ENCODE measurements at places on chromosomes 7 and 10.

- DNase-seq = no peak
Observed at GRCh38 chr7:50684011-50684712, 98.5 kb downstream of the GRB10 start.

GRCh38 chr7:142703655-142704305 is 45.5 kb upstream of the PRSS1 start:
- DNase-seq = no peak

DNA sequence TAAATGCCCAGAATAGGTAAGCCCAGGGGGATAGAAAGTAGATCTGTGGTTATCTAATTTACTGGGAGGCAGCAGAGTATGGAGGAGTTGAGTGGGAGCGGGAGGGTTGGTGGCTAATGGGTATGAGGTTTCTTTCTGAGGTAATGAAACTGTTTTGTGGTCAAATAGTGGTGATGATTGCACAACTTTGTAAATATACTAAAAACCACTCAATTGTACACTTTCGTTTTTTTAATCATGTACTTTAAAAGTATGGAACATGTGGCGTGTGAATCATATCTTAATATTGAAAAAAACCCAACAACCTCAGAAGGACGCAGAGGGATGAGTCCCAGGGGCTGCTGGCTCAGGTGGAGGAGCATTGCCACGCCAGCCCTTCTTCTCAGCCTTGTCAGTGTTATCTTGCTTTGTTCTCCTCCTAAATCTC is 118.1 kb downstream of the WDR11 start:
- DNase-seq = no peak

GRCh38 chr10:87596351-87596750 is 63.3 kb upstream of the PAPSS2 start:
- DNase-seq = no peak

GRCh38 chr7:121020249-121020988 is 31.9 kb downstream of the CPED1 start:
- DNase-seq = peak; percentile 5

- DNase-seq = no peak
Observed at GRCh38 chr7:130479716-130480400, 12.0 kb upstream of the MEST start.

GRCh38 chr10:116848032-116848943 is 1.0 kb upstream of the ENO4 start:
- no peak for DNase-seq

DNA sequence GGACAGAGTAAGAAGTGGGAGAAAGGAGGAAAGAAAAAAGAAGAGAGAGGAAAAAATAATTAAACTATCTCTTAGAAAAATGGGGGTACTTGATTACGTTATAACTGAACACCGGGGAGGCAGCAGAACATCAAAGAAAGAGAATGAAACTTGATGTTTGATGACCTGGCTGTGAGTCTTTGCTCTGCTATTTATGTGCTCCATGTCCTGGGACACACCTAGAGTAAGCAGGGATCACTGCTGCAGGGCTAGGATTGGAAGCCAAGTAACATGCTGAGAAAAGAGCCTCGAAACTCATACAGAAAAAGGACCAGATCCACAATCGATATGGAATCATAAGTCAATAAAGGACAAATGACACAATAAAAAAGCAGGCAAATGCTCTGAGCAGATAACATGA is 56.7 kb upstream of the COL13A1 start:
- DNase-seq = no peak

GRCh38 chr10:35372329-35372728 is 36.0 kb downstream of the CCNY start:
- DNase-seq = no peak

DNA sequence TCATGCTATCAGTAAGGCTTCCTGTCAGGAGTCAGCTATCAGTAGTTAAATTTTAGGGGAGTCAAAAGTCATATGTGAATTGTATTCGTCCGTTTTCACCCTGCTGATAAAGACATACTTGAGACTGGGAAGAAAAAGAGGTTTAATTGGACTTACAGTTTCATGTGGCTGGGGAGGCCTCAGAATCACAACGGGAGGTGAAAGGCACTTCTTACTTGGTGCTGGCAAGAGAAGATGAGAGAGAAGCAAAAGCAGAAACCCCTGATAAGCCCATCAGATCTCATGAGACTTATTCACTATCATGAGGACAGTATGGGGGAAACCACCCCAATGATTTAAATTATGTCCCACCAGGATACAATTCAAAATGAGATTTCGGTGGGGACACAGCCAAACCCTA is 47.1 kb downstream of the KLF6 start:
- no peak for DNase-seq

- DNase-seq = no peak
Observed at GRCh38 chr10:11473128-11473760, 138.2 kb downstream of the USP6NL start.

- DNase-seq = peak; percentile 18
Observed at GRCh38 chr7:35905555-35905954, 104.7 kb downstream of the SEPTIN7 start.

DNA sequence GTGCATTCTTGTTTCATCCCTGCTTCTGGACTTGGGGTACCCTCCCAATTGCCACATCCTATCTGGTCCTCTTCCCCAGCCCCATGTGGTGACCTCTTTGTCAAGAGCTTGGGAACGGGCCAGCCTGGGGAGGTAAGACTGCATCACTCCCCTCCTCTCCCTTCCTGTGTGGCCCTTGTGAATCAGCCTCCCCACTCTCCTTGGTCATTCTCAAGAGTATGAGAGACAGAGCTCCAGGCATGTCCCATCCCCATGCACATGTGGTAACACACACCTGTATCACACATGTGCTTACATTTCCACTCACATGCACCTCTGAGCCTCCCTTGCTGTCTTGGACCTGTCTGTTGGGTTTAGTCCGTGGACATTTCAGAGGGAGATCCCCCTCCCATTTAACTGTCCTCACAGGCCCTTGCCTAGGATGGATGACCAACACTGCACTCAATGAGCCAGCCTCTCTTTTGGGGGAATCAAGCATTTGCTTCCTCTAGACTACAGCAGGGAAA is 2.6 kb downstream of the MRPL43 start:
- DNase-seq = no peak

DNA sequence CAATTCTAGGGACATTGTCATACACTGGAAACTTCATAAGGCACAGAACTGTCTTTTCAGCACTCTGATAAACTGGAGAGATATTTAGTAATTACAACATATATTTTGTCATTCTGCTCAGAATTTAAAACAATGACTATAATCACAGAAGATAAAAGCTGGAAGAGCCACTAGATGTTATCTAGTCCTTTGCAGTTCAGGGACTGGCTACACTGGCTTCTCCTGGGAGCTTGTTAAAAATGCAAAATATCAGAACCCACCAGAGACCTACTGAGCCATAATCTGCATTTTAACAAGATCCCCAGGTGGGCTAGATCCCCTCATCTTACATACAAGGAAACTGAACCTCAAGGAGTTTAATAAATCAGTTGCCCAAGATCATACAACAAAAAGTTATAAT is 32.3 kb downstream of the IDE start:
- DNase-seq = no peak

- no peak for DNase-seq
Observed at GRCh38 chr10:95374597-95375209, 83.9 kb upstream of the PDLIM1 start.

GRCh38 chr10:75233444-75234016 is 2.2 kb downstream of the COMTD1 start:
- DNase-seq = no peak

- no peak for DNase-seq
Observed at GRCh38 chr10:109025172-109025571, 898.1 kb downstream of the XPNPEP1 start.

DNA sequence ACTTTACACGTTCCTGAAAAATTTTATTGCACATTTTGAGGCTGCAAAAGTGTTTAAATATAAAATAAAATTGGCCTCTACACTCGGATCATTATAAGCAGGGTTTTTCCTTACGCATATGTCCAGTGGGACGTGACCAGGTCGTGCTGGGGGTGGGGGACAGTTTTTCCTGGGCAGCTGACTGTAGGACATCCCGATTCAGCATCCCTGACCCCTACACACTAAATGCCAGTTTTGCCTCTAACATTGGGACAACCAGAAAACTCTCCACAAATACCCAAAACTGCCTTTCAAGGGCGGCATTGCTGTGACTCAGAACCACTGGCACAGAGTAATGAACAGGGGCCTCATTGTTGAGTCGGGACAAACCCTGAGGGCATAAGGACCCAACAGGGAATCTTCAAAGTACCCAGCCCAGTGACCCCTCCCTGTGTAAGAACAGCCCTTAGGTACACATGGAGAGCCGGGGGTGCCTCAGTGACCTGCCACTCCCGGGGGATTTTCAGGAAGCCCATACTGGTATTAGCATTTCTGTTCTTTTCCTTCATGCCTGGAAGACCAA is 170.6 kb downstream of the ARHGAP21 start:
- DNase-seq = no peak

- no peak for DNase-seq
Observed at GRCh38 chr7:117793521-117793920, 79.7 kb downstream of the CTTNBP2 start.

- DNase-seq = no peak
Observed at GRCh38 chr10:101967713-101968112, 88.3 kb downstream of the ARMH3 start.

GRCh38 chr7:92809397-92809759 is 27.0 kb downstream of the CDK6 start:
- DNase-seq = no peak

- peak; percentile 49 for DNase-seq
Observed at GRCh38 chr7:92698237-92698841, 108.1 kb upstream of the FAM133B start.

- DNase-seq = no peak
Observed at GRCh38 chr10:18563003-18563726, 88.2 kb downstream of the NSUN6 start.

- peak; percentile 27 for DNase-seq
Observed at GRCh38 chr10:70234668-70235447, 1.6 kb upstream of the PPA1 start.

- DNase-seq = no peak
Observed at GRCh38 chr7:110522761-110523200, 568.1 kb upstream of the LRRN3 start.

DNA sequence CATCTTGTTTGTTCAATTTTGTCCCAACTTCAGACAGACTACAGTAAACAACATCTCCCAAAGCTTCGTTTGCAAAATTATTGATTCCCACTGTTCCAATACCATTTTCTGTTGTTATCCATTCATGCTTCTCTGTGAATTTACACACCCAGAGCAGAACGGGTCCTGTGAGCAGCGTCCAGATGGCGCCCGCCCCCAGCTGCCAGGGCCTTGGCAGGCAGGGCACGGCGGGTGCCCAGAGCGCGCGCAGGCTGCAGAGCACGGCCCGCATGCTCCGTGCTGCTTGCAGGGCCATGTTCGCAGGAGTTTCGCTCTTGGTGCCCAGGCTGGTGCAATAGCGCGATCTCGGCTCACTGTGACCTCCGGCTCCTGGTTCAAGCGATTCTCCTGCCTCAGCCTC is 32.5 kb upstream of the SEPTIN7 start:
- no peak for DNase-seq

- DNase-seq = no peak
Observed at GRCh38 chr7:105578496-105578895, 2.8 kb downstream of the EFCAB10 start.

DNA sequence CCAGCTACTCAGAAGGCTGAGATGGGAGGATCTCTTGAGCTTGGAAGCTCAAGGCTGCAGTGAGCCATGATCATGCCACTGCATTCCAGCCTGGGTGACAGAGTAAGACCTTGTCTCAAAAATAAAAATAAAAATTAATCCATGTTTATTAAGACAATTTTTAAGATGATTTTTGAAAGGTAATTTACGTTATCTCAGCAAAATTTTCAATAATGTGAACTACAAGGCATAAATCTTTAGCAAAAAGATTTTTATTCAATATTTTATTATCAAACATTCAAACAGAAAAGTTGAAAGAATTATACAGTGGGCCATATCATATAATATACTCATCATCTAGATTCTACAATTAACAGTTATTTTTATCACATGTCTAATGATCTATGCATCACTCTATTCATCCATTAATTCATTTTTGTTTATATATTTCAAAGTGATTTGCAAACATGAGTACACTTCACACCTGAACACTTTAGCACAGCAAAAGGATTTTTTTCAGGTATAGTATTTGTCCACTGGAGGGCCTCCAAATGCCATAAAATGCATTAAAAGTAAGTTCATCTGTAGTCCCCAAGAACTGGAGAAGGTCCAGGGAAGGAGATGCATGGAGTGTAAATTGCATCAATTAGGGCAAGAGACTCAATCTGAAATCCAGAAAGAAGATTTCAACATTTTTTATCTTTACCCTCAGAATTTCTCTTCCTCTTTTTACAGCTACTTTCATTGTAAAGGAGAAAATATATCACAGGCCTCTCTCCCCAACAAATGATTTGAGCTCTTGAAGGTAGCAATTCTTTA is 38.6 kb upstream of the RSBN1L start:
- no peak for DNase-seq

GRCh38 chr10:133565441-133566294 is at the start of gene SYCE1:
Gene SYCE1 (minus strand): TSS chr10:133565583. CDS start chr10:133565529, 54 bp downstream.
- DNase-seq = no peak

- DNase-seq = no peak
Observed at GRCh38 chr10:33483124-33483815, 148.8 kb upstream of the NRP1 start.

DNA sequence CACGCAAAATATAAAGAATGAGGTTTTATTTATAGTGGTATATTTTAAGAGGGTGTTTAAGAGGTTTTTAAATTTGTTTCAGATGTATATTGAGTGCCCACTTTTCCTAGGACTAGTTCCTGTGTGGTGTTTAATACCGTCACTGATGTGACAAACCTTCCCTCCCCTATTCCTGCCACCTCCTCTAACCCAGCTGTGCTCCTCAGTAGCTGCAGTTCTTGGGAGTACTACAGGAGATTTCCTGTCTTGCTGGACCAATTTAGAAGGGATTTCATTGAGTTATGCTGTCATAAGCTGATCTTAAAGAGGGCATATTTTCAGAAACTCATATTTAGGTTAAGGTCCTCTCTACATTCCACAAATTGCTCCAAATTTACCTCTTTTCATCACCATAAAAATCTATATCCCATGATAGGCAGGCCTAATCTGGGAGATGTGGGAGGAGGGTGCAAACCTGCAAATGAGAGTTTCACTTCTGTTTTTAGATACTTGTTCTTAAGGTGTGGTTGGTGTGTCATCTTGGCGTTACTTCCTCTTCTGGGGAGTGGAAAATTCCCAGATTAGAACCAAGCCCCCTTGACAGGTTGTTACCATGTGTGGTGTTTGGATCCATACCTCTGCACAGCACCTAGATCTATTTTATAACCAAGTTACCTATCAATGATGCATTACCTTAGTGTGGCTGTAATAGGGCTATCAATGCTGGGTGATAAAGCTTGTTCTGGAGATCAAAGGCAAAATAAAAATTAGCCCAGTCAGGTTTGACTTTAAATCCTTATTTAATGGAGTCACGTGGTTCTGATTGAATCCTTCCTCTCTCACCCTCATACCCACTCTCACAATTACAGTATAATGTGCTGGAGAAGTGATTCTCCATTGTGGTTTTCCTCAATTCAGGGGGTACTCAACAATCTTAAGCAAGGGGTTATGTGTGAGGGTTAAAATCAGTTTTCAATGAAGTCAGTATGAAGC is 141.1 kb downstream of the CDK14 start:
- DNase-seq = no peak
